MV-4-11 (cell line): ENCODE measurements at places on chromosomes 2 and 18.
A peak's percentile ranks its signal among the peaks of the same experiment; 100 is the strongest.

- DNase-seq = no peak
Measured at GRCh38 chr18:7523772-7524171, 43.3 kb upstream of the PTPRM start.

DNA sequence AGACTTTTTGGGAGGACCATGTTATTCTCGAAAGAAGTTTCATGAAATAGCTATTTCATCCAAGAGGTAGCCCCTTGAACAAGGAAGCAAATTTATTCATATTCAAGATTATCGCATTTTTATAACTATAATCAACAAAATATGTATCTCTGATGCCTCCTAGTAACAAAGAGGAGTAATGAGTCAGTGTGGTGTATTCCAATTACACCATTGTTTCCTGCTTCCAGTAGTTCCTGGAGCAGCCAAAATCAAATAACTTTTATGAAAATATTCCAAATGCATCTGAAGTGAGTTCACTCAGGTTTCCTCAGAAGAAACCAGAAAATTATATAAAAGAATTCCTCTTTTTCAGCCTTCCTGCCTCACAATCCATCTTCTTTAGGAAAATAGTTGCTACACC, 43.0 kb downstream of the ANKRD36B start:
- no peak for DNase-seq

- no peak for DNase-seq
Measured at GRCh38 chr2:189549449-189549832, 31.1 kb downstream of the SLC40A1 start.

DNA sequence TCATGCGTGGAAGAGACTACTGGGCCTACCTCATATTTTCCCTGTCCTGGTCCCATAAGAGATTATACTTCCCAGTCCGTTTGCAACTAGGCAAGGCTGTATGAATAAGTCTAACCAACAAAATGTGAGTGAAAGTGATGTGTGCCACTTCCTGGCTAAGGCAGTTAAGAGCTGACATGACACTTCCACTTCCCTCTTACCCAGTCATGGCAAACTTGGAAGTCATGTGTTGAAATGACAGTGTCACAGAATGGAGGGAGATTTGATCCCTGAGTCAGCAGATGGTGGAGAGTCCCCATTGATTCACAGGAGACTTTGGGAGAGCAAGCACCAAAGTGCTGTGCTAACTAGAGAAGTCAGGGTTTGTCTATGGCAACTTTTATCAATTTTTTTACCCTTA, 36.4 kb downstream of the TACR1 start:
- peak; percentile 84 for DNase-seq

DNA sequence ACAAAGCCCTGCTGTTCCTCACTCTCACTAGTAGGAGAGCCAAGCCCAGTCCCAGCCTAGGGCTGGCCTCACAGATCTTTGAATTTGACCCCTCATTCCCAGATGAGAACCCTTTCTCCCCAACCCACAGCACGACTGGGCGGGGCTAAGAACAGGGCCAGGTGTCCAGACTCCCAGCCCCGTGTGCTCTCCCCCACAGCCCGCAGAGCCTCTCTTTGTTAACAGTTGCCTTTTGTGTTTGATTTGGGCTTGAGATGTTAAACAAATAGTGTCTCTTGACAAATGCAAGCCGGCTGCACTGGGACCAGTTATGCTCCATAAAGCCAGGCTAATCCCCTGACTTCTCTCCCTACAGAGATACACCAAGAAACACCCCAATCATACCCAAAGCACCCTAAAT, 4.7 kb upstream of the KCNK3 start:
- DNase-seq = no peak

- peak; percentile 27 for DNase-seq
Measured at GRCh38 chr2:162014751-162015150, 59.3 kb downstream of the DPP4 start.

DNA sequence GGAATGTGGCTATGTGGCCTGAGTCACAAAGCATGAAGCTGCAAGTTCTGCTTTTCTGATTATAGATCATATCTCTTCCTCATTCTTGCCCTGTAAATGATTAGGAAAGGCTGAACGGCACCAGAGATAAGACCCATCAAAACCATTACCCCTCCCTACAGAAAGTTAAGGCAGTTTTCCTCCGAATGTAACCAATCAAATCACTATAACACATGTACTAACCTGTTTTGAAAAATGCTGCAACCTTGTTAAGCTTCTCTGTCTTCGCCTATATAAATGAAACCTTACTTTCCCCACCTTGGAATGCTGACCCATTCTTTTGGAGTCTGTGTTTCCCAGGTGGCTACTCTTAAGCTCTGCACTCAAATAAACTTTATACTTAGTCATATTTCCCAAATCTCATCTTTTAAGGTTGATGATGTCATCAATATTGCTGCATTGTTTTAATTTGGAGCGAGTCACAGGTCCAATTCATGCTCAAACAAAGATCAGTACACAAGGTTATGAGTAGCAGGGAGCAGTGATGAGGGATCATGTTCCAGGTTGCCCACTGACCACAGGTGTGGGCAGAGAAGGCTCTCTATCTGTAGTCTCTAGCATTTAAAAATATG, 662.3 kb downstream of the IRS1 start:
- DNase-seq = peak; percentile 95

- peak; percentile 17 for DNase-seq
Measured at GRCh38 chr2:48315896-48316194, 214.1 kb upstream of the STON1 start.

DNA sequence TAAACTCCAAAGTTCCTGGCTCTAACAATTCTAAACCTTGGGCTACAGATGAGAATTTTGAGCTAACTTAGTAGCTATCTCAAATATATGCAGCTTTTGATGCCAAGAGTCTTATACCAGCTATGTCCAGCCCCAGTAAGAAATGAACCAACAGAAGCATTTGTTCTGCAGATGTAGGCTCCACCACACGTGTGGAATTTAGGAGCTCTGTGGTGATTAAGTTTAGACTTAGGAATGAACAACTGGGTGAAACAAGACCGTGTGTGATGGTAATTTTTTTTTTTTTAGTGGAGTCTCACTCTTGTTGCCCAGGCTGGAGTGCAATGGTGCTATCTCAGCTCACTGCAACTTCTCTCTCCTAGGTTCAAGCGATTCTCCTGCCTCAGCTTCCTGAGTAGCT, 179.7 kb downstream of the ANKRD30B start:
- no peak for DNase-seq

DNA sequence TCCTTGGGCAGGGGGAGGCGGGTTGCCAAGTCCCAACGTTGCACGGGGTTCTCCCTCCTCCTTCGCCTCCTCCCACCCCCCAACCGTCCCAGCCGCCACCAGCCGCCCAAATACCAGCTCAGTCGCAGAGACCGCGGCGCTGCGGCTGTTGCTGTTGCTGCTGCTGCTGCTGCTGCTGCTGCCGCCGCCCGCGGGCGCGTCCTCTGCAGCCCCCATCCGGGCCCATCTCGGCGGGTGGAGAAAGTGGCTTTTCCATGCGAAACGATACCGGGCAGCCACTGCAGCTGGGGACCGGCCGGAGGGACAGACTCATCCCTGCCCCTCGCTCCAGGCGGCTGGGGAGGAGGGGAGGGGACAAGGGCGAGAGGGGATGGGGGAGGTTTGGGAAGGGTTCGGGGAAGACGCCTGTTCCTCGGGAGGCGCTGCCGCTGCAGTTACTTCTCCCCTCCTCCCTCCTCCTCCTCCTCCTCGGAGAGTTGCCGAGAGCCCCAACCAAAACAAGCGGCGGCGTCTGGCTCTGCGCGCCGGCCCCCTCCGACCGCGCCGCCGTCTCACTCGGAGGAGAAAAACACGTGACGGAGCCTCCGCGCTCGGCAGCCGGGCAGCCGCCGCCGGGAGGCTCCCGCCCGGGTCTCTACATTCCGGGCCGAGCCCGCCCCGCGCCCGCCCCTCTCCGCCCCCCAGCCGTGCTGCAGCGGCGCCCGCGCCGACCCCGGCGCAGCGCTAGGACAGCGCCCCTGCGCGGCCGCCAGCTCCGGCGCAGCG, at the start of gene IRS1:
Gene IRS1 (minus strand): TSS at position 610 of the 765 bp plus-strand sequence. CDS start 1,082 bp downstream, outside the sequence.
- no peak for DNase-seq

GRCh38 chr2:148922776-148923475, 47.9 kb downstream of the KIF5C start:
- no peak for DNase-seq

- no peak for DNase-seq
Measured at GRCh38 chr2:29372185-29372584, 257.0 kb downstream of the CLIP4 start.

DNA sequence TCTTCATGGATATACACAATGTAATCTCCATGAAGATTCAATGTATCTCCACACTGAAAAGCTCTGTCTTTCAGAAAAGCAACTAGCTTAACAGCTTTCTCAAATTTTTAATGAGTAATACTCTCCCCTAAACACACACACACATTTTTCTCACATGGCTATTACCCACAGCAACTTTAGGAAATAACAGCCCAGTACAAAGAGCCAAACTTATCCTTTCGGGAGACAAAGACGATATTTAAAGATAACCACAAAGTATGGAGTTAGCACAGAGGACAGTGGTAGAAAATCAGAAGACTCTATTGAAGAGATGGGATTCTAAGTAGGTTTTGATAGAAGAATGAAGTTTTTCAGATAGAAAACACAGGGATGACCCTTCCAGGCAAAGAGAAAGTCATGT, 394.9 kb upstream of the TRIB2 start:
- no peak for DNase-seq

DNA sequence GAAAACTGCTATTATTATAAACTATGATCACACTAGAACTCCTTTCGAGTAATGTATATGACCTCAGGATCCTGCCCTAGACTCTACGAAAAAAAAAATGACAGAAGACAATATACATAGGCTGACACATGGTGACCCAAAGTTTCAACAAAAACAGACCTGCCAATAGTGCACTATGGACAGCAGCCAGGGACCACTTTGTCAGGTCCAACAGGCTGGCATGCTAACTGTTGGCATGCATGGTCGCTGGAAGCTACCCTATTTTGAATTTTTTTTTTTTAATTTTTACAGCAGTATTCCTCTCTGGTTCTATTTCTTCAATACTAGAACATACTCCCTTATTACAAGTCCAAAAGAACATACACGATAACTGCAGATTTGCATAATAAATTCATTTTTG, 38.1 kb downstream of the REV1 start:
- DNase-seq = no peak

DNA sequence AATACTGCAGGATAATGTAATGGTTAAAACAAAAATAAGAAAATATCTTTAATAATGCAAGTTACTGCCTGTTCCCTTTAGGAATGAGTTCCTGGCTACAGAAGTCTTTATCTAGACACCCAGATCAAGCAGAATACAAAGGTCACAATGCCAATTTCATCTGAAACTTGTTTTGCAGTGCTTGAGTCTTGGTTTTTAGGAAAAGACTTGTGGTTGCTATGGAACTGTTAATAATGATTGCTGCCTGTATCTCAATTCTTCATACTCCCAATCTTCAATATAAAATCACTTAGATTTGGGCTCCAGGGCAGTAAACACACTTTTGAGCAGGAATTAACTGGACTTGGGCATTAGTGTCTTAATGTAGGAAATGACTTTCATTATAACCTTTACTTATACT, 14.2 kb downstream of the CAVIN2 start:
- DNase-seq = no peak

DNA sequence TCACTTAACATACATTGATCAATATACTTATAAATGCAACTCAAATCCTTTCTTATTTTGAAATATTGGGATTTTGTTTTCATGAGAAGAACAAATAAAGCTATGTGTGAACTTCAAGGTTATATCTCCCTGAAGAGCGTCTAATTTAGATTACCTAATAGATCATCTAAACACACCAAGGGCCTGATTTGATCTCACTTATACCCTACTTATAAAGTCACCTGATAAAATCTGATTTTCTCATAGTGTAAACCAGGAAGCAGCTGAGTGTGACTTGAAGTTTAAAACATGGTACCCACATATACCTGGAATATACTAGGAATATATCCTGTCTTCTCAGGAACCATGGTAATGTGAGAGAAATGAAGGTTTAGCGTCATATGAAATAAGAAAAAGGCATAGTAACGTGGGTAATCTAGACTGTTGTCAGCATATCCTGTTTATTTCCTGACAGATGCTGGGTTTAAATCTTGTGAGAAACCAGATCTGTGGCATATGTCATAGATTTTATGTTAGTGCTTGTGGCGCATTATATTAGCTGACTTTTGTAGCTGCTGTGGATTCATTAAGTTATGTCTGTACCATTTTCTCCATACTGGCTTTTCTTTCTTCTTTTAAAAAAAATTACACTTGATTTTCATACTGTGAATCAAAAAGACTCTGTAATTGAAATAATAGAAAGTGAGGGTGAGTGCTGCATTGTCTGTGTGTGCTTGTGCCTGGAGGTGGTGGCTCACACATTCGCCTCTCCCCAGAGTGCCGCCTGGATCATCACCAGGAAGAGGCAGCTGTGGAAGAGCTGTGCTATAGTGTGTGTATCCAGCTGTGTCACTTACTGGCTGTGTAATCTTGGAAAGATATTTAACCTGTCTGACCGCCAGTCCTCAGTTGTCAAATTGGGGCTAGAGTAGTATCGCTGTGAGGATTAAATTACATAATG, 164.0 kb downstream of the MYO3B start:
- no peak for DNase-seq

DNA sequence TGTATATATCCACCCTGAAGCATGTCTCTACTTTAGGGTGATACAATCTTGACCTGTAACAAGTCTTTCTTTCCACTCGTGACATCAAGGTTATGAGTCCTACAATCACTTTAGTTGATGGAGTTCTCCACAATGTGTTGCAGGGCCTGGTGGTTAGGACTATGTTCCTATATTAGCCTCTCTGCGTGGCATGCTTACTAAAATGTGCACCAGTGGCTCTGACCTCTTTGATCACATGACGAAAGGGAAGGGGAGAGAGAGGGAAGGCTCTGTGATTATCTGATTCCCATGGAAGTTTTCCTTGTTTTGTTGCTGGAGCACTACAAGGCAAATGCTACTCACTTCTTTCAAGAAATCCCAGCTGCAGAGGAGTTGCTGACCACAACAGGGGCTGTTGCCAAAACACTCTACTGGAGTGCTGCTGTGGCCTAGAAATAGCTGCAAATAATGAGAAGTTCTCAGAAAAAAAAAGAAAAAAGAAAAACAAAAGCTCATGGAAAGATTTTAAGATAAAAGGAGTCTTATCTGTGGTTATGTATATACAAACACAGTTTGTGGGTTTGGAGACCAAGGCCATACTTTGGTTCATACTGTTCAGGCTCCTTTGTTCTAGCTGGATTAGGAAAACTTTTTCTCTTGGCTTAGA, 272.8 kb upstream of the MMADHC start:
- peak; percentile 52 for DNase-seq

GRCh38 chr2:45002686-45003085, 6.6 kb downstream of the SIX2 start:
- DNase-seq = no peak

GRCh38 chr2:190553254-190553653, 18.7 kb upstream of the NEMP2 start:
- DNase-seq = no peak

DNA sequence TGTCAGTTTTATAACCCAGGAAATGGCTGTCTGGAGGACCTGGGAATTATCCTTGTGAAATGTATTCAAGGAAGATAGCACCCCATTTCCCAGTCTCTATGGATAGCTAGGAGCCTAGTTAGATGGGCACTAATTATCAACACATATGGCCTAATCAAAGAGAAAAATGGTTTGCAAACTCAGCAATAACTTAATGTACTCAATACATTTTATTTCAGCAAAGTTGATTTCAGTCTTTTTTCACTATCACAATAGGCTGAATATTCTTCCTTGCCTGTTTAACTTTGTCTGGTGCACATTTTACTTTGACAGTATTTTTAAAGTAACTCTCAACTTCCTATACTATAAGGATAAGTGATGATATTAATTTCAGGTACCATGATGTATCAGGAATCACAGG, 756.3 kb downstream of the CCDC85A start:
- DNase-seq = no peak

GRCh38 chr2:102033031-102033749, 41.4 kb downstream of the IL1R2 start:
- DNase-seq = peak; percentile 96
